ENCODE measurements at places on chromosomes 5 and 9.
A peak's percentile ranks its signal among the peaks of the same experiment; 100 is the strongest.

- DNase-seq = no peak
Measured at GRCh38 chr5:16602182-16602581, 14.6 kb downstream of the RETREG1 start.

DNA sequence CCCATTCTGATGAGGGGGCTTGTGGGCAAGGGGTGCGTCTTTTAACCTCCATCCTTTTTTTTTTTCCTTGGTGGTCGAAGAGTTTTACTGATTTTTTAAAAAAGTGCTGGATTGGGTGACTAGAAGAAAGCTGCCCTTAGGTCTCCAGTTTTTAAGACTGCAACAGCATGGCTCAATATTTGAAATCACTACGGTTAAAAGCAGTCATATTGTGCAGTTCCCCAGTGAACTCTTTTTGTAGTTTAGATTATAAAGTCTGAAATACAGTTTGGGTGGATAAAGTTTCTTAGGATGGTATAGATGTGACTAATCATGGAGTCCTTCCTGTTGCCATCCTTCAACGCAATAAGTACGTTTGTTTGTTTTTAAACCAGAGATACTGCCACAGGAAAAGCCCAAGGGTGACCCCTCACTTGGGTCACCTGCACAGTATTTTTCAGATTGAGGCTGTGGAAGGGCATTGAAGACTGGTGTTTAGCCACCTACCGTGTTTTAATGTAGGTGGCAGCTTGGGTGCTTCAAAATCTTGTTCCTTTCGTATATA lies 520 bp upstream of the DHFR start:
- DNase-seq = no peak

- no peak for DNase-seq
Measured at GRCh38 chr9:110890416-110890815, 147.9 kb downstream of the LPAR1 start.

DNA sequence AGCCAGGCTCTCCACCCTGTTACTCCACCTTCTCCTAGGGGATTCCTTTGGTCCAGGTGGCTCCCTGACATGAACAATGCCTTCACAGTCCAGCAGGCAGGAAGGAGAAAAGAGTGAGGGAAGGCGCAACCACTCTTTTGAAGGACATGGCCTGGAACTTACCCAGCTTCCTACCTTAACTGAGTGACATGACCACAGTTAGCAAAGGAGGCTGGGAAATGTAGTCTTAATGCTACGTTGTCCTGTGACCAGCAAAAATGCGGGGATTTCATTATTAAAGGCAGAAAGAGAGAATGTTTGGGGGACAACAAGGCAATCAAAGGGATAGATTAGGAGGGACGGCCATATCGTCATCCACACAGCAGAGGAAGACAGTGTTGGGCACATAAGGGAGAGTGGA lies 100.3 kb upstream of the ERCC6L2 start:
- DNase-seq = no peak

- DNase-seq = no peak
Measured at GRCh38 chr5:149126906-149127305, 14.4 kb upstream of the ABLIM3 start.

- DNase-seq = no peak
Measured at GRCh38 chr5:78993165-78993564, 8.1 kb upstream of the ARSB start.

DNA sequence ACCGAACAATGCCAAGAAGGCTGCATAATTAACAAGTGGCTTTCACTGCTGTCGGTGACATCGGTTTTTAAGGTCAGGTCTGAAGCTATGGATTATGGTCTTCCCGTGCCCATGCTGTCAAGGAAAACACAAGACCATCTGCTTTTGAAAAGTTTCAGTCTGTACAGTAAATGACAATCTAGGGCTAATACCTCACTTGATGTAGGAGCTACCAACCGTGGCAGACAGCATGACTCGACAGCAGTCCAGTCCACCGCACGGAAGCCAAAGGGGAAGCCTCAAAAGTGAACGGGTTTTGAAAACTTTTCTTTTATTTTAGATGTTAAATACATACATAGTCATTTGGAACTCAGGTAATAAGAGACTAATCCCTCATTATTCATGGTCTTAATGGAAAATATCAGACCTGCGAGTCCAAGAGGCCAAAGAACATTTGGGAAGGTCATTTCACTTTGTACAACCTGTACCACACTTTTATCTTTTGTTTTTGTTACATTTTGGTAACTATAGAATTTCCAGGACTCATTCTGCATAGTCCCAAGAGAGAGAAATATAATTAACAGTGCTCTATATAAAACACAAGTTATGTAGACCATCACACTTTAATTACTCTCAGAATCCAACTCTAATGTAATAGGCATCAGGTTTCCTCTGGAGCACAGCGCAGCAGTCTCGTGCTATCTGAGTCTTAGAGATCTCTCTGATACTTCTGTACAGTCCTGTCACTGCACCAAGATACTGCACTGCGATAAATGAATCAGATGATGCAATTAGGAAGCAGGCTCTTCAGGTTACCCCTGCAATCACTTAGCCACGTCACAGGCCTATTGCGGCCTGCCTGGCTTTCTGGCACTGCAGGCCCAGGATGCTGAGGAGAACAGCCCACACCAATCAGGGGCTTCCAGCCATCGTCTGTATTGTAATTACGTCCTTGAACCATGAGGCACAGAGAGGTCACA lies 184.9 kb downstream of the FANCC start:
- no peak for DNase-seq

GRCh38 chr5:150318613-150319483 lies 16.1 kb upstream of the ARSI start:
- DNase-seq = no peak

GRCh38 chr5:76278261-76278789 lies 124.8 kb upstream of the IQGAP2 start:
- DNase-seq = no peak

DNA sequence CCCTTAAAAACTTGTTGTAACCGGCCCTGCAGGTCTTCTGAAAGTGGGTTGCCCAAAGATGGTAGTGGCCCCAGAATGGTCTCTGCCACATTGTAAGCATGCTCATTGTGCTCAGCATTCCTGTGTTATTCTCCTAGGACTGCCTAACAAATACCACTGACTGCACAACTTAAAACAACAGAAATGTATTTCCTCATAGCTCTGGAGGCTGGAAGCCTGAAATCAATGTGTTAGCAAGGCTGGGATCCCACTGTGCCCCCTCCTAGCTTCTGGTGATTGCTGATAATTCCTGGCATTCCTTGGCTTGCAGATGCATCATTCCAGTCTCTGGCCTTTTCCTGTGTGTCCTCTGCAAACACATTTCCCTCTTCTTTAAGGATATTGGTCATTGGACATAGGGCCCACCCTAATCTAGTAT lies 3.4 kb upstream of the GCNT4 start:
- DNase-seq = no peak

- no peak for DNase-seq
Measured at GRCh38 chr5:172493002-172493401, 38.7 kb upstream of the SH3PXD2B start.

GRCh38 chr5:54115735-54116403 lies 194.5 kb downstream of the ARL15 start:
- no peak for DNase-seq

DNA sequence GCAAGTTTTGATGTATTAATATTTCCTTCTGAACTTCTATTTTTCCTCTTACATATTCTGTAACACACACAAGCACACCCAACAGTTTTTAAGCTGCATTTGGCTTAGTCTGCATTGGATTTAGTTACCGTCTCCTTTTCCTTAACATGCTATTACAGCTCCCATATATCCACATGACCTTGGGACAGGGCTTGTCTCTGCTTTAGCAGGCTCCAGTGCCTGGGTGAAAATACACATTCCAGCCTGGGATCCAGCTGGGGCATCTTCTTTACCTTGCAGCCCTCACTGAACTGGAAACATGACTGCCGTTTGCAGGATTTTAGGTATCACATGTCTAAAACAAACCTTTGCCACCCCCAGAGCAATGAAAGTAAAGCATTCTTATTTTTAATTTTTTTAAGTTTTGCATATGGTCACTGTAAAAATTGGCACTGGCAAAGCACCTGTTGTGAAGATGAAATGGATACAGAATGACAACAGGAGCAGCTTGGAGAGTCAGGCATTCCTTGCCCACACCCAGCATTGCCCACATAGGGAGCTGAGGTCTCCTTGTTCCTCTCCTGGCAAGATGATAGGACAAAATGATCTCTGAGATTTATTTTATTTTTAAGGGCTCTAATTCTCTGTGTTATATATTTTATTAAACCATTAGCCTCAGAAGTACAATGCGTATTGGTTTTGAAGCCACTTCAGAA lies 4.0 kb downstream of the GADD45G start:
- DNase-seq = no peak

DNA sequence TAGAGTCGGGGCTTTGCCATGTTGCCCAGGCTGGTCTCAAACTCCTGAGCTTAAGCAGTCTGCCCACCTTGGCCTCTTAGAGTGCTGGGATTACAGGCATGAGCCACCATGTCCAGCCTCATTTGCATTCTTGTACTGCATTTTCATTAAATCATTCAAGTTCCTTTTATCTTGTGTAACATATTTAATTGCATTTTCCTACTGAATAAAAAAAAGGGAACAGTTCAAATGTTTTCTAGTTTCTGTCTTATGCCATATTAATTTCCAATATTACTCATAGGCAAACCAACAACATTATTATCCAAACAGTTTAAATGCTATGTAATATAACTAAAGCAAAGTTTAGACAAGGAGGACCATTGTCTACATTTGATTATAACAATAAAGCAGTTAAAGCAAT lies 6.1 kb downstream of the SLC31A1 start:
- no peak for DNase-seq

DNA sequence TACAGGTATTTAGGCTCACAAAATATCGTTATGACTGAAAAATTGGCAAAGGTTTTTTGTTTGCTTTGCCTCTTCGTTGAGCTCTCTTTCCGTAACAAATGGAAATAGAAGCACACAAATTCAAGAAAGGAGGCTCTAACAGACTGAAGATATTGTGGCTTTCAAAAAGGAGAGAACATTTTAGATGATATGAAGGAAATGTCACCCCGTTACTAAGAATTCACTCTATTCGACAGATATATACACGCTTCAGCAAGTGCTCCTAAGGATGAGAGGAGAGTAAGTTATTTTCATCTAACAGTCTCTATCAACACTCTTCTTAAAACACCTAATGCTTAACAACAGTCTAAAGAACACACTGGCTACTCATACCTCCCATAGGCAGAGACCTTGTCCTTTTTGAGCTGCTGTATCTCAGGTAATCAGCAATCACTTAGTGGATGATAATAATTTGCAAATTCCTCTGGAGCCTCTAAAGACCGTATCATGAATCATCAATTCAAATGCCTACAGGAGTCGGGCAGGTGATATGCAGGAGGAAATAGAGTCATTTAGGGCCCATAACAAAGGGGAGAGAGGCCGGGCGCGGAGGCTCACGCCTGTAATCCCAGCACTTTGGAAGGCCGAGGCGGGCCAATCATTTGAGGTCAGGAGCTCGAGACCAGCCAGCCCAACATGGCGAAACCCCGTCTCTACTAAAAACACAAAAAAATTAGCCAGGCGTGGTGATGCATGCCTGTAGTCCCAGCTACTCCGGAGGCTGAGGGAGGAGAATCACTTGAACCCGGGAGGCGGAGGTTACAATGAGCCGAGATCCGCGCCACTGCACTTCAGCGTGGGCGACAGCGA lies 1.4 kb upstream of the HSDL2 start:
- no peak for DNase-seq

GRCh38 chr9:22237497-22238363 lies 208.9 kb upstream of the DMRTA1 start:
- no peak for DNase-seq

GRCh38 chr5:7759257-7759871 lies 91.6 kb downstream of the CFAP90 start:
- DNase-seq = no peak

- DNase-seq = peak; percentile 58
Measured at GRCh38 chr9:120965344-120966012, 38.9 kb upstream of the TRAF1 start.

DNA sequence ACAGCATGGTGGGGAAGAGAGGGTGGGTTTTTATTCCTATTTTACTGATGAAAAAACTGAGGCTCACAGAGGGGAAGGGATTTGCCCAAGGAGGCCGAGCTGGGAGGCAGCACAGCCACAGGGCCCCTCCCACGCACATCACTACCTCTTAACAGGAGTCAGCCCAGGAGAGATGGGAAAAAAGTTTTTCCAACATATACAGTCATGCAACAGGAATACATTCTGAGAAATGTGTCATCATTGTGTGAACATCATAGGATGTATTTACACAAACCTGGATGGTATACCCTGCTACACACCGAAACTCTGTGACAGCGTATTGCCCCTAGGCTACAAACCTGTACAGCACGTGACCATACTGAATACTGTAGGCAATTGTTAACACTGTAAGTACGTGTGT lies 11.6 kb downstream of the TRAF1 start:
- no peak for DNase-seq

DNA sequence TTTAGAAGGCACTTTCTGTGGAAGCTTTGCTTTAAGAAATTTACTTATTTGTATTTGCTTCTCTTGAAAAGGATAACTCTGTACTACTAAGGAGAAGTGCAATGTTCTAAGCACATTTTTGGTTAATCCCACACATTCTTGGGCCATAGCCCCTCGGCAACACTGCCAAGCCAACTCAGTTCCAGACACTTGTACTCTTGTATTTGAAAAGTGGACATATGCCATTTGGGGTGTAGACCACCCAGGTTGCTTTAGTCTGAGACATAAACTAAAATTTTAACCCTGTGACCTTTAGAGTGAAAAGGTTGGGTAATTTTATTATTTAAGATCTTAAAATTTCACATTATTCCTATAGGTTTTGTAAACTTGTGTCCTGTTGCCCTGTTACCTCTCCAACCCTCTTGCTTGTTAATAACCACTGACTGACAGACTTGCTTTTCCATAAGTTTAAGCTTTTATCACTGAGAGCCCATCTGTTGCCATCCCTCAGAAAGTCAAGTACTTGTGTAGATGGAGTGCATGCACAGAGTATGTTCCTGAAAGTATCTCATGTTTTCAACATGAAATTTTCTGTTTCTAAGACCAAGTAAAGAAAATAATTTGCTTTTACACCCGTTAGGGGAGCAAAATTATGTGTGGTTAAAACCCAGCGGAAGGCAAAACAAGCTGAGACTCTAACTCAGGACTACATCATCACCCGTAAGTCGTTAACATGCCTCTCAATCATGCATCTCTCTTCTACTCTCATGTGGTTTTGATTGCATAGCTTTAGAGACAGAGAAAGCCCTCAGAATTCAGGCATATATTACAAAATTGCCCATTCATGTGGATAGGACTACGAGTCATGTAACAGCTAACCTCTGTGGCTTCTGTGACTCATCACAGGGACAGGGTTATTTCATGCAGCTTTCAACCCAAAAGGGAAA lies 117.3 kb downstream of the GDNF start:
- DNase-seq = no peak

Measured in dorsolateral prefrontal cortex (tissue), 122 donors.